ENCODE measurements at places on chromosomes 3 and 15.

DNA sequence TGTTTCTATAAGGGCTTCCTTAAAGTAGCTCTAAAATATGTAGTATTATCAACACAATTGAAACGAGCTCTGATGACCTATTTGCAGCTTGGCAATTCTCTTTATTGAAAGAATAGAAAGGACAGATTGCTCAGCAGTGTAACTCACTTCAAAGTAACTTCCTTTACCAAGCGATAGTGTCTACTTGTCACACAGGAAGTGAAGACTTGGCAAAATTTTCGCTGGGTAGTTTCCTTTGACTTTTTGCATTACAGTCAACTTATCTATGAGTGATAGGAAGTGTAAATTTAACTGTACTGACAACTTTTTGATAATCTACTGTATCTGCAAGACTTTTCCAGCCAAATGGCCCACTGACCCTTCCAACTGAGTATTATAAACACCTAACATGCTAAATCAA, 22.8 kb downstream of the SLC9A9 start:
- no peak for DNase-seq

DNA sequence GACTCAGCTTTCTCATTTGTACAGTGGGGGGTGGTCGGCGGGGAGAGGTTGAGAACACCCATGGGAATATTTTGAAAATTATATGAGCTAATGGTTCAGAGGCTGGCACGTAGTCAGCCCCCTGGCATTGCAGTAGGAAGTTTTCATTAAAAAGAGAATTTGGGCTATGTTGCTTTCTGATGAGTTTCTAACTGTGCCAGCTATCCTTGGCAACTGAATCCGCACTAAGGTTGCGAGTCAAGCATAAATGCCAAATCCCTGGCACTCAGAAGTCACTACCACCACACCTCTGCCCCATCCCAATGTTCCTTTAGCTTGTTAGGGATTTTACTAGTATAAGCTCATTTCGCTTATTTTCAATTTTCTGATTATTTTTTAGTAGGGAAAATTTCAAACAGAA, 91.6 kb downstream of the DNASE1L3 start:
- DNase-seq: no peak

DNA sequence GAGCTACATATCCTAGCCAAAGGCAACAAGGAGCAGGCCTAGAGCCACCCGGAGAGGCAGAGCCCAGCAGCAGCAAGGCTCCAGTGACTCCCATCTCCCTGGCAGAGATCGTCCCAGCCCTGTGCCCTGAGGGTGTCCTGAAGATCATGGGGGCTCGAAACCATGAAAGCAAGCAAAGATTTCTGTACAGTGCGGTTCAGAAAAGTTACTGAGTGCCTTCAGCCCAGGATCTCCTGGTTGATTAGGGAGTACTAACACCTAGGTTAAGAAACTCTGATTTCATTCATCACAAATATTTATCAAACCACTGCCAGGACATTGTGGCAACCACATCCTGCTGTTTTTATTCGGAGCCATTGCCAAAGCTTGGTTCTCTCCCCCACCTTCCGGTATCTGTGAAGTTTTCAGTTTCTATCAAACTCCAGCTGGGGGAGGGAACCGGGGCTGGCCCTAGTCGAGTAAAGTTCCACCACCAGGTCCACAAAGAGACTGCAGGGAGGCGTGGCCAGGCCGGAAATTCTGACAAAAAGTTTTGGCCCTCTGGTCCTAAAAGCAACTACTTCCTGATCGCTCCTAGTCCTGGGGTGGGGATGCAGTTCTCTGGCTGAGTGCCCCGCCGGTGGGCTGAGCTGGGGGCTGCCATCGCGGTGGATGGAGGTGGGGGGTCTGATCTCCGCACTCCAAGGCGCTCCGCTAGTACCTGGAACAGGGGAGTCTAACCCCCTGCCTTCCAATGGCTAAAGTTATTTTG, 1.2 kb downstream of the RAB43 start:
- DNase-seq: no peak

- DNase-seq: no peak
These were observed 254.1 kb upstream of the ARPP21 start for GRCh38 chr3:35385271-35385670.

DNA sequence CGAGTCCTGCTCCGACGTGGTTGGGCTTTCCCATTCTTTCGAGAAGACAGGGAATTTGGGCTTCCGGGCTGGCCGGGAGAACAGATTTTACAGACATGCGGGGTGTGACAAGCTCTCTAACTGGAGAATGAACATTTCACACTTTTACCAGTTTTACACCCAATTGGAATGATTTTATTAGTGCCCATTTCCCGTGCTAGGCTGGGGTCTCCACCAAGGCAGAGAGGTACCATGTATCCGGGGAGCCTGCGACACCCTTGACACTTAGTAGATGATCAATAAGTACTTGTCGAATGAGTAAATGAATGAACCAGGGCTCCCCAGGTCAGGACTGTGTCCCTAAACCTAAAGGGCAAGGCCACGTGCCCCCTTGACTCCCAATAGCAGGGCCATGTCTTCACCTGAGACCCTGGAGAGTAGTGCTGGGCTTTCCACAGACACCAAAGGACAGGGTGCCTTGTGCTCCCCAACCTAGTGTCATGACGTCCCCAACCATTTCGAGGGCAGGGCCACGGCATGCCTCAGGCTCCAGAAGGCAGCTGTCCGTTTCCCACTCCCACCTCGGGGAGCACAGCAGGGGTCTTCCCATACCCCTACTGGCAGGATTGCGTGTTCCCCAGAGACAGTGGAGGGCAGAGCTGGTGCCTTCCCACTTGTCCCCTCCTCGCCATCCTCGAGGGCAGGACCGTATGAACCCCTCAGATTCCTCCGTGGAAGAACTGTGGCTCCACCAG, 679 bp upstream of the MYD88 start:
- no peak for DNase-seq

GRCh38 chr3:53555068-53555588, 60.7 kb downstream of the CACNA1D start:
- no peak for DNase-seq

DNA sequence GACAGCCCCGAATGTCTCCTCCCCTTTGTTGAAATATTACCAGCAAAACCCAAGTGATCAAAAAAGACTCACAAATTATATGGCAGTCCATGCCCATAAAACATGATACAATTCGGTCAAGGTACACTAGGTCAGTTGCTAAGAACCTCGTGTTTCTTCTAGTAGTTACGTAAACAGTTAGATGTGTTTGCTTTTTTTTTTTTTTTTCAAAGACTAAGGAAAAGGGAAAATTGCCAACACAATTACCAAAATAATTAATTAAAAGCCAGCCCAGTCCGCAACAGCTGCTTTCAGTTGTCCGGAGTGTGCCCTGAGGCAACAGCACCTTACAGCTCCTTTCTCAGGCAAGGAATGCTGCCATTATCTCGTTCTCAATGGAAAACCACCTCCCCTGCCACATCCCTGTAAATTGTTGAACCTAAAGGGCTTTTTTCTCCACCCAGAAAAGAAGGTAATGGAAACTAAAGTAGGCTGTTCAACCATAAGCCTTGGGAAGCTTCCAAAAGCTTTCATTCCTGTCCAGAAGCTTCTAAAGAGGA, 129.2 kb upstream of the TSC22D2 start:
- DNase-seq: no peak

GRCh38 chr3:127003601-127004280, 20.8 kb downstream of the PLXNA1 start:
- DNase-seq: no peak

DNA sequence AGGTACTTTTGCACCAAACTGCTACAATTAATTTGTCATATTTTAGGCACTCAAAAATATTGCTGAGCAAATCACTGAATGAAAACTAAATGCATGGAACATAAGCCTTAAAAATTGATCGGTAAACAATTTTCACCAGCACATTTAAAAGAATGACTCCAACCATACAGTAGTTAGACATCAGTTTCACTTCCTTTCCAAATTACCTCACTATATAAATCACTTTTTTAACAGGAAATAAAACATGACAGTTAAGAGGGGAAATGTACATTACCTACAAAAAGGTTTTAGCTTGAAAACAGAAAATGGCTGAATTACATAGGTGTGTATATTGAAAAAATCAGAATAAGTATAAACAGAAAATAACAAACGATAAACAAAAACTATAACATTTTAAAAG, 108.4 kb downstream of the SERPINI1 start:
- DNase-seq: no peak

DNA sequence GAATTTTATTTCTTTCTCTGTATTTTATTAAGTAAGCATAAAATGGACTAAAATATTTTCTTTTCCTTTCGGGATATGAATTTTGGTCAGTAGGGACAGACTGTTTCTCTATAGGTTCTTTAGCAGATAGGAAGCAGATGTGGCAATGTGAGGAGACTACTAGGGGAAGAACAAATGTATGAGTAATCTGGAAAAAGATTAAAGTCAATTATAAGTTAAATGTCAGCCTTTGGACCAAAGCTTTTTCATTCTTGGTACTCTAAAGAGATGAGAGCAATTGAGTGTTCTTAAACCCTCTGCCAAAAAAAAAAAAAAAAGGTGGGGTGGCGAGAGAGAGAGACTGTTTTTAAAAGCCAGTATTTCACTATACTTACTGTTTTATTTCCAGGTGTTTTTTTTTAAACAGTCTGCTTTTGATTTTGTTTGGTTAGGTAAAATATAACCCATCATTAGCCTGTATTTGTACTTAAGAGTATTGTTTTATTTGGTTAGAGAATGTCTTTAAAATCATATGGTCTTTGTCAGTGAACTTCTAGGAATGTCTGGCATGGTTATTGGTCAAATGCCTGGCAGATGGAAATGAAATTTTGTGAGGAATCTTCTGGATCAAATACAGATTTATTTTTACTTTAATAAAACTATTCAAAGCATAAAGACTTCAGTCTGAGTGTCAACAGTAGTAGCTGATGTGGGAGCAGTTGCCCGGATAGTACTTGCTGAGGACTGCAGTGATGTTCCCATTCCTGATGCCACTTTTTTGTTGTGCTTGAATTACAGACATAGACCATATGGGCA, 63.8 kb downstream of the LRRC49 start:
- DNase-seq: no peak

DNA sequence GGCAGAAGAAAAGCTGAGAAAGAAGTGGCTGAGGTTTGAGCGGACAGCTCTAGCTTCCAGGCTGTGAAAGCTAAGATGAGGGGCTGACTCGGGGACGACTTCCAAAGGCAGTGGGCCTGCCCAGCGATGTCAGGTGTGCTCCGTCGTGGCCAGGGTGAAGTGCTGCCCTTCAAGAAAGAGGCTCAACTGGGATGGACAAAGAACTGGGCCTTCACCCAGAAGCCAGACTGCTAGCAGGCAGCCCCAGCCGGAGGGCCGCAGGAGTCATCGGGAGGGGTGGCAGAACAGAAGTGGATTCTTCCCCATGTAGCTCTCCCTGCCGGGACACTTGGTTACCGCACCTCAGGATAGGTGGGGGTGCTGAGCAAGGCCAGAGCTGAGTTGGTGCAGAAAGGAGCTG, 13.1 kb upstream of the SEC13 start:
- no peak for DNase-seq

DNA sequence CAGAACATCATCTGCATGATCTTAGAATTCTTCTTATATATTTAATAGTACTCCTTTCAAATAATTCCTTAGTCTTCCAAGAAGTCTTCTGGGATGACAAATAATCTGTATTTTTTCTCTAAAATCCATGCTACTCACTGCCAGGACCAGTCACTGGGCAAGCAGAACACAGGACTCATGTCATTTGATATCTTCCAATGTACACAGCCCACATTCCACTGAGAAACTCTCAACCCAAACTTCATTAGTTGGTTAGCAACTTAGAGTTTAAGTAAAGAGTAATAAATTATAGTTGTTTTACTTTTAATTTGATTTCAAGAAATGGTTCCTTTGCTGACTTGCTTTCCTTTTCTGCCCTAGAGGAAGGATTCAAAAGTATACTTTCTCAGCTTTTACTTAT, 317.0 kb downstream of the VGLL3 start:
- no peak for DNase-seq

DNA sequence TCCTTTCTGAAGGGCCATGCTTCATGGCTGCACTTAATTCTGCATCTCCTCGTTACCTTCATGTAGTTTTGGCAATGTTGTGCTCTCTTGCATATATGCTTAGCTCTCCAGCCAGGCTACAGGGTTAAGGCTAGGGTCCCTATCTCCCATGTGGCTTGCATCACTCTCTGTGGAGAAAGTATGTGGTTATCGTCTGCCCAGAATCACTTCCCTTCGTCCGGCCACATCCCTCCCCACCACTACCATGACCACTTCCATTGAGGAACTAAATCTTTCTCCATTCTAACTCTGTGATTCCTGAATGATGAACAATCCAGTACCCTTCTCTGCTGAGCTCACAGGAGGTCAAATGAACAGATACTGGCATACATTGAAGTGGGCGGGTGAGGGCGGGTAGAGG, 34.0 kb downstream of the WWTR1 start:
- DNase-seq: no peak

- DNase-seq: no peak
These were observed 82.9 kb downstream of the FAM43A start for GRCh38 chr3:194768586-194768985.

DNA sequence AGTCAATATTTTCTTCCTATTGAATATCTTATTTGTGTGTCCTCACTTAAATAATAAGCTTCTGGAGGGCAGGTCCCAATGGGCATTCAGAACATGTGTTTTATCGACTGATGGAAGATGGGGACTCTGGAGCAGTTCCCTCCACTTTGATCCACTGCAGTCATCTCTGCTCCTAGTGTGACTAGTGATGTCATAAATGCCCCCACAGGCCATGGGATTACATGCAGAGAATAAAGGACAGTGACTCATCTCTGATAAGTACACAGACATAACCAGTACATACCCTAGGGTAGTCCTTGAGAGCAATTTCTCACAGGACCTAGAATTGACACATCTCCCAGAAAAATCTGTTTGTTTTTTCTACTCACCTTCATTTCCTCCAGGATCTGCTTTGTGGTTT, 49.4 kb upstream of the FMN1 start:
- DNase-seq: no peak

DNA sequence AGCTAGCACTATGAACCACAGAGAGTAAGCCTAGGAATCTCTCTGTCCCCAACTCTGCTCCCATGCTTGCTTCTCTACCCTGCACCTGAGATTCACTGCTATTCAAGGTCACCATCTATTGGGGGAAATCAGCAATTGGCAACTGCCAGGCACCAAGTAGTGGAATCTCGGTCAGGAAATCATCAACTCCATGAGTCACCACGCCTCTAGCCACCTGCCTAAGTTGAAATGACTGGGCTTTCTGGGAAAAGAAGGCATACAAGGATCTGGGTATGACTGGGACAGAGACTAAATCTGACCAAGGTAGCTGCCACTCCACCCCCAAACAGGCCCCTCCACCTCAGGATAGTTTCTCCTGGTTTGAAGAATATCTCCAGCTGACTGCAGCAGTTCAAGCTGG, 464.1 kb upstream of the CBLB start:
- no peak for DNase-seq

DNA sequence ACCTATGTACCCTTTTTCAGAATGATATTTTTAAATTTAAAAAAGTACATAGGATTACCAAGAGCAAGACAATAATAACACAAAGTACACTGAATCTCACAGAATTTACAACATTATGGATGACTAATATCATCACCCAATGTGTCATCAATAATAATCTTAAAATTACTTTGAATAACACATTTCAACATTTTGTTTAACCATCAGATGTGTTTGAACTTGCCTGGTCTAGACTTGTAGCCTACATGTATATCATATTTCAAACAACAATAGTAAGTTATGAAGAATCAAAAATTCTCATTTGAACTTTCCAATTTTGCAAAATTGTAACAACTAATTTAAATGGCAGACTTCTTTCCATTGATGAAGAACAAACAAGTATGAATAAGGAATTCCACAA, 15.1 kb downstream of the LRRC3B start:
- DNase-seq: no peak
